ENCODE measurements at places on chromosomes 16 and 17.

- H3K27me3 ChIP-seq: no peaks in the 10 kb centered on the region
- peaks cover 18% of the 10 kb centered on the region for H3K4me1 ChIP-seq
- DNase-seq: no peak
- no peak overlapping the region for H3K4me3 ChIP-seq
- H3K36me3 ChIP-seq: peaks cover 76% of the 10 kb centered on the region
- peak overlapping the region; percentile 21 for H3K27ac ChIP-seq
These were observed 37.5 kb downstream of the AKAP10 start for GRCh38 chr17:19939993-19940721.

DNA sequence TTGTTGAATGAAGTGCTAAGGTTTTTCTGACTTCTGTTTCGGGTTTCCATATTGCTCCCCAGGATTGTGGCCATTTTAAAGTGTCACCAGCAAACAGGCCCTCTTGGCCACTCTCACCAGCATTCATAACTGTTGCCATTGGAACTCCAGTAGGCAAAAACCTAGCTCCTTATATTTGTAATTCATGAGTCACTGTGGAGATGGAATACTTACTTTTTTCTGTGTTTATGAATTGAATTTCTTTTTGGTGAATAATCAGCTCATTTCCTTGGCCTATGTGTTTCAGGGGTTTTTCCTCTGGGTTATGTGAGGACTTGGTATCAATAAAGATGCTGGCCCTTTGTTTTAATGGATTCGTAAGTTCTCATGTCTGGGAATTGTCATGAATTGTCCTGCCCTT is 255.1 kb downstream of the SNX29 start:
- H3K36me3 ChIP-seq: no peaks in the 10 kb centered on the region
- H3K4me3 ChIP-seq: no peak overlapping the region
- no peaks in the 10 kb centered on the region for H3K27me3 ChIP-seq
- H3K4me1 ChIP-seq: peaks cover 26% of the 10 kb centered on the region
- H3K27ac ChIP-seq: peak overlapping the region; percentile 16

DNA sequence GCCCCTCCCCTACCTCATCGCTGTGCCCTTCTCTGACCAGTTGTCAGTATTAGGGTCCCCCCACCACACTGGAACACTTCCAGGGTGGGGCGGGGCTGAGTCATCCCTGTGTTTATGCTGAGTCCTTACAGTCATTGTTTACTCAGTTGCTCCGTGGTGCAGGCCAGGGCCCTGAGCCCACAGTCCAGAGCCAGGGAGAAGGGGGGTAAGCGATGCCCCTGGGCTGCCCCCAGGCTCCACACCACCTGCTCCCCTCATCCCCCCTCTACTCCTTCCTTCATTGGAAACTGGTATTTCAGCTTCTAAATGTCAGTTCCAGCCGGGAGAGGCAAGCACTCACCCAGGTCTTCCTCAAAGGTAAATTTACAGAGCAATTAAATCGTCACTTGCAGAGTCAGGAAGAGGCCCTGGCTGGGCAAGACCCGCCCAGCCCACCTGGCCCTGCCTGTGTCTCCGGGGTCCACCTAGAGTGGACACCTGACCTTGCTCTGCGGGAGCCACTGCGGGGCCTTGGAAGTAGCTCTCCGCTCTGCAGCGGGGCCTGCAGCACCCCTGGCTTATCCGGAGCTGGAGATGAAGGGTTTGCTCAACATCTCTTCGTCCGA is 4.8 kb downstream of the ATP2A3 start:
- peaks cover 22% of the 10 kb centered on the region for H3K27me3 ChIP-seq
- no peak overlapping the region for H3K4me3 ChIP-seq
- no peaks in the 10 kb centered on the region for H3K36me3 ChIP-seq
- no peak overlapping the region for H3K27ac ChIP-seq
- H3K4me1 ChIP-seq: peaks cover 6% of the 10 kb centered on the region

DNA sequence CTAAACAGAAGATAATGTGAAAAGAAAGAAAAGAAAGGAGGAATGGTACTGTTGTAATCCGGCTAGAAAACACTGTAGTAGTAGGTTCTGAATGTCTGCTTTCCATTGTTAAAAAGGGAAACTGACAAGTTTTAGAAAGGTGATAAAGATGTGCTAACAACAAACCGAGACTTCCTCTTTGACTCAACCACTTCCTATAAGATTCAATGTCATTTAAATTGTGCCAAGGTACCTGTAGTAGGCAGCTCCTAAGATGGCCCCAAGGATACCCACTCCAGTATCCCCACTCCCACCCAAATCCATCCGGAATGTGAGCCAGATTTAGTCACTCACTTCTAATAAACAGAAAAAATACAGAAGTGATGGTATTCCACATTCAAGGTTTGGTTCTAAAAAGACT is 31.2 kb downstream of the XYLT1 start:
- H3K4me3 ChIP-seq: no peak overlapping the region
- no peaks in the 10 kb centered on the region for H3K36me3 ChIP-seq
- H3K27ac ChIP-seq: no peak overlapping the region
- no peaks in the 10 kb centered on the region for H3K27me3 ChIP-seq
- H3K4me1 ChIP-seq: no peaks in the 10 kb centered on the region

GRCh38 chr17:59652119-59652518 is 32.4 kb downstream of the CLTC start:
- no peak for DNase-seq
- peaks cover 96% of the 10 kb centered on the region for H3K36me3 ChIP-seq
- H3K27me3 ChIP-seq: no peaks in the 10 kb centered on the region
- H3K4me1 ChIP-seq: no peaks in the 10 kb centered on the region
- H3K4me3 ChIP-seq: no peak overlapping the region
- no peak overlapping the region for H3K27ac ChIP-seq

GRCh38 chr16:30087181-30087898 is 4.4 kb downstream of the TBX6 start:
- no peak for DNase-seq
- H3K36me3 ChIP-seq: peaks cover 37% of the 10 kb centered on the region
- H3K4me1 ChIP-seq: peaks cover 13% of the 10 kb centered on the region
- H3K27ac ChIP-seq: peak overlapping the region; percentile 87

Measured in RWPE2 (cell line).